ENCODE measurements at places on chromosomes 5 and 9.

DNA sequence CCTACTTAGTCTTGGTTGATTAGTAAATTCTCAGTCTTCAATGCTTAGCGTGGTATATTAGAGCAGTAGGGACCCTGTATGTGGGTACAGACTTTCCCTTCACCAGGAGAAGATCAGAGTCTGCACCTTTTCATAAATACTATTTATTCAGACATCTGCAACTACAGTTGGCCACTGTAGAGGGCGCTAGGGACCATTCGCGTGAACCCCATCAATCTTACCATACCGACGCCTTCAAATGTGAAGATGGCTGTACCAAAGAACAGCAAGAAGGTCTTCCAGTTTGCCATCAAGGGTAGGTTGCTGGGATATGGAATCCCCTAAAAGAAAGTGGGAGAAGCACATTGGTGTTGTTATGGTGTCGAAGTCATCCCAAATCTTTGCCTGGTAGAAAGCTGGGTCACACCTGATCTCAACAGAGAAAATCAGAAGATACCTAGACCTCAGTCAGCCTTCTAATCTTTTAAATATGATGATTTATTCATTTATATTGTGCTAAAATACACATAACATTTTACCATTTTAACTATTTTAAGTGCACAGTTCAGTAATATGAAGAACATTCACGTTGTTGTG is 19.1 kb downstream of the SLC36A3 start:
- no peak for DNase-seq

GRCh38 chr5:59416026-59416425 is 477.5 kb downstream of the PDE4D start:
- no peak for DNase-seq

DNA sequence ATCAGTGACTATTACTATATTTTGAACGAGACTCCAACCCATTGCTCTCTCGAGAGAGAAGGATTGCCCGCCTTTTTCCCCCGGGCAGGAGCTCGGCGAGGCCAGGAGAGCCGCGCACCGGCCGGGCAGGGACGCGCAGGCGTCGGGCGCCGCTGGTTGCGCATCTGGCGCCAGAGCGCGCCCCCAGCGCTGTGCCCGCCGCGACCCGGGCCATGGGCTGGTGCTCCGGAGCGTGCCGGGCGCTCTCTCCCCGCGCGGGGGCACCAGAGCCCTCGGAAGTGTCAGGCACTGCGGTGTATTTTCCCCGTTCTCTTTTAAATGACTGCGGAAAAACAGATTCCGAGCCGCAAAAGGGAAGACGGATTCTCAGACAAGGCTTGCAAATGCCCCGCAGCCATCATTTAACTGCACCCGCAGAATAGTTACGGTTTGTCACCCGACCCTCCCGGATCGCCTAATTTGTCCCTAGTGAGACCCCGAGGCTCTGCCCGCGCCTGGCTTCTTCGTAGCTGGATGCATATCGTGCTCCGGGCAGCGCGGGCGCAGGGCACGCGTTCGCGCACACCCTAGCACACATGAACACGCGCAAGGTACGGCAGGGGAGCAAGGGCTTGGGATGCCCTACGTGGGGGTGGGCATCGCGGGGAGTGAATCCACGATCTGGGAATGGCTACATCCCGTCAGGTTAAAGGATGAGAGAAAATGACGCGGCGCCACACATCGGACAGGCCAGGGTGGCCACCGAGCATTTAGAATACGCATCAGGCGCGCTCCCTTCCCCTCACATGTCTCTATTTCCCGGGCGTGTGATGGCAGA is 1.1 kb upstream of the NTRK2 start:
- DNase-seq = no peak

GRCh38 chr9:117725426-117725887 is 21.3 kb downstream of the TLR4 start:
- DNase-seq = no peak

DNA sequence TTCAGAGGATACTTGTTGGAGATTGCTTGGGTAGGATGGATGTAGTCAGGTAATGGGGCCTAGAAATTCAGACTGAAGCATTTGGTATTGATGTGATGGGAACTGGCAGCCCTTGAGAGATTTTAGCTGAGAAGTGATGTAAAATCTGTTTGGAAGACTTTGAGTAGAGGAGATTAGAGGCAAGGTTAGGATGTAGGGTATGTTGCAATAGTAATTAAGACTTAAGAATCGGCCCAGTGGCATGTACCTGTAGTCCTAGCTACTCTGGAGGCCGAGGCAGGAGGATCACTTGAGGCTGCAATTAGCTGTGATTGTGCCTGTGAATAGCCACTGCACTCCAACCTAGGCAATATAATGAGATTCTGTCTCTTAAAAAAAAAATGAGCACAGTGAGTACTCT is 6.7 kb downstream of the NSD1 start:
- DNase-seq = no peak

- DNase-seq = no peak
These were observed 1163.6 kb downstream of the CDH12 start for GRCh38 chr5:21689587-21689986.

GRCh38 chr9:115086461-115086860 is 31.5 kb downstream of the TNC start:
- DNase-seq = no peak

DNA sequence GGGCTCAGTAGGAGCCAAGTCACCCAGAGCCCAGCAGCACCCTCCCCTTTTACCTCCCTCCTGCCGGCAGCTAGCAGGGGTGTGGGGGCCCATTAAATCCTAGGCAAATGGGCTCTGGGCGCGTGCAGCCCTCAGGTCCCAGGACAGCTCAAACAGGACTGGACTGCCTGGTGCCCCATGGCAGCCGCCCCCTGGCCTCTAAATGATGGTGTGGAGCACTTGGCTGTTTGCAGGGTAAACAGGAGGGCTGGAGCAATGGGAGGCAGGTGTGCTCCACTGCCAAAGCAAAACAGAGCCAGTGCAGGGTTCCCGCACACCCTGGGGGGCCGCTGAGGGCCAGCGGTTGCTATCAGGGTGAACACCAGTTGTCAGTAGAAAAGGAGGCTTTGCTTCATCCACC is 55.9 kb upstream of the C5orf58 start:
- no peak for DNase-seq

DNA sequence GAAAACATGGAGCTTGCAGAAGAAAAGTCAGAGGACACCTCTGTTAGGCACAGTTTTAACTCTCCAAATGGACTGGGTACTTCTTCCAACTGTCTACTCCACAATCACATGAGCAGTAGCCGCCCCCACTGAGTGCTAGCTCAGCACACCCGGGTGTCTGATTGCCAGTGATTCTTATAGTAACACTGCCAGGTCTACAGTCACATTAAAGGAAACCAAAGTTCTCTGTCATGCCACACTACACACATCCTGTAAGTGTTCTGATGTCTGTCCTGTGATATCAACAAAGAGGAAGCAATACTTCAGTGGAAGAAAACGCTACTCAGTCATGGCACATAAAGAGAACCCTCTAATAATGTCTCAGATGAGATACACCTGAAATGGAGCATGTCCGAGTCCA is at the start of gene HAVCR2:
Gene HAVCR2, minus strand, starts transcription at position 69 of the 400 bp plus-strand sequence. Its CDS starts 61 bp downstream, at position 8.
- DNase-seq = no peak

- no peak for DNase-seq
These were observed 56.7 kb downstream of the UBE2QL1 start for GRCh38 chr5:6505416-6505755.

- no peak for DNase-seq
These were observed 45.7 kb downstream of the MUSK start for GRCh38 chr9:110714314-110714713.

DNA sequence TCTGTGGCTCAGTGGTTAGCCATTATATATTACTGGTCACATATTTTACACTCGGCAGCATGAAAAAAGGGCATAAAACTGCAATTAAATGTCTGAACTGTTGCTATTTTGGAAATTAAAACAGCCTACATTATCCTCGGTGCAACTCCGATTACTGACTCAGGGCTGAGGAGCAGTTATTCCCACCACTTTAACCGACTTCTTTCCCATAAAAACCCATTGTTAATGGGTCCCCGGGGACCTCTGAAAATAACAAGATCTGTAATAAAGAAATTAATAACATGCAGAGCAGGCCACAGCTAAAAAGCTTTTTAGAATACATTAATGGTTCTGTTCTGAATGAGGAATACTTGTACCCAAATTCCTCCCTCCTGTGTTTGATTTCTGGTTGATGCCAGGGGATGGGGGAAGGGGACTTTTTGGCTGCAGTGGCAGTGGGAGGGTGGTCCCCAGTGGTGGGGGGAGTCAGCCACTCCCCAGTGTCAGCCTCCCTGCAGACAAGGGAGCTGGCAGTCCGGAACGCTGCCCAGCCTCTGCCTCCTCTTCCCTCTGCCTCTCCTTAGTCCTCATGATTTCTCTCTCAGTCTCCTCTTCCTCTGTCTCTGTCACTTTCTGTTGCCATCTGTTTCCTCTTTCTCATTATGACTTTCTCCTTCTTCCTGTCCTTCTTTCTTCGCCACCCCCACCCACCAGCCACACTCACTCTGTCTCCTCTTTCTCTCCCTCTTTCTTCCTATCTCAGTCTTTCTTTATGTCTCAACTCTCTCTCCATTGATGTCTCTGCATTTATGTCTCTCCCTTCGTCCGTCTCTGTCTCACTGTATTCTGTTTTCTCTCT is 59.0 kb upstream of the ZBTB43 start:
- no peak for DNase-seq
